Ovary (tissue), 10 donors: ENCODE measurements at places on chromosomes 3 and 15. TPM values are rescaled to one million over a fixed set of nuclear protein-coding genes. Genes with fewer than 3 reads are reported as not detected.
A peak's percentile ranks its signal among the peaks of the same experiment; 100 is the strongest.

DNA sequence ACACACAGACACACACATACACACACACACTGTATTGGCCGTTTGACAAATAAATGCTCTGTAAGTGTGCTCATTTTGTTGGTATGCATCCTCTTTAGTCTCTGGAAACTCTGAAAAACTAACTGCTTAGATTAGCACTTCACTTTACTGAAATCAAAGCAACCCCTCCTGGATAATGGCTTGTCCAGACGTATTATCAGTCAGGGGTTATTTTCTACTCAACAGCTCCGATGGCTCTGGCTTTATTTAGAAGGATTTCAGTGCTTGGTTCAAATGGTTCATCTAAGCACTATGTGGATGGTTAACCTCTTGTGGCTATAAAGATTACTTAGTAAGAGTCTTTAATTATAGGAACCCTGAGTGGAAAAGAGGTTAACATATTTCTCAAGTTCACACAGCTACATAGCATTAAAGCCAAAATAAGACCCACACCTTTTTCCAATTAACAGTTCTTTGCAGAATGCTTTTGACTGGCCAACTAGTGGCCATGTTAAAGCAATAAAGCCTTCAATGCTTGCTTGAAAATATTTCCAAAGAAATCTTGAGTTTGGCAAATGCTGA lies 516.1 kb upstream of the NAALADL2 start:
- no peak for DNase-seq

DNA sequence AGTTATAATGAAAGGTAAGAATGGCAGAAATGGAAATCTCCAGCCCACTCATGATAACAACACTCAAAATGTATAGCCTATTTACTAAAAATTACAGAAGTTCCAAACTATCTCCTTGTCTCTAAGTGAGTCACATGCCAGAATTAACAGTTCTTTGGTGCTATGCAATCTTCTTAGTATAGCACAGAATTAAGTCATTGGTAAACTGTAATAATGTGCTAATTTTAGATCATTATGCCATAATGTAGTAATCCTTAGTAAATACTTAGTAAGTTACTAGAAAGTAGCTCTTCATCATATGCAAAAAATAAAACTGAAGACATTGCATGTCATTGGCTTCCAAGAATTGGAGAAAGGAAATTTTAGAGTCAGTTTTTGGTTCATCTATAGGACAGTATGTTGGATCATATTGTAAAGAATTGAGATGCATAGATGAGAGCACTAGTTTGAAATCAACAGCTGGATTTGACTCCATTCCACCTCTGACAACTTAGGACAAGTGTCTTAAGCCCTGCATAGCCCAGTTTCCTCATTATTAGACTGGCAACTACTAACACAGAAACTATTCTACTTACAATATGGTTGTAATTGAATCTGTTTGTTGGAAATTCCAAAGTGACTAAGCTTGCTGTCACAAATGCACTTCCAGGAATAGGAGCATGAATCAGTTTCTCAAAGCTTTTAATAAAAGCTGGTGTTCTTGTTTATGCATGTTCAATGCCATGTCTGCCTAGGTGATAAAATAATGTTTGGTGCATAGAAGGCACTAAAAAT lies 40.1 kb upstream of the CD47 start:
- no peak for DNase-seq

DNA sequence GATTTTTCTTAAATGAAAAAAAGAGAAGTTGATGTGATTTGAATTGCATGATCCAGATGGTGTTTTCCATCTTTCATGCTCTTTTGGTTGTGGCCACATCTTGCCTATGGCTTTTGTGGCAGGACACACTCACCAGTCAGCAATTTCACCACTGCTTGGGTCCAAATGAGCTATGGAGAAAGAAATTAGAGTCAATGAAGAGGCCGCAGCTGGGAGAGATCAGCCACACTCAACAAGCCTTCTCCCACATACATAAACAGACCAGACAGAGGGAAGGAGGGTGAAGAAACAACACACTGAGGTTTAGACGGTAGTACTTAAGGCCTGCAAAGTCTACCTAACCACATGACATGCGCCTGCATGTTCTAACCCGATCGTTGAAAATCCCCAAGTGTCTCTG lies 110.7 kb upstream of the CDIN1 start:
- DNase-seq = no peak

DNA sequence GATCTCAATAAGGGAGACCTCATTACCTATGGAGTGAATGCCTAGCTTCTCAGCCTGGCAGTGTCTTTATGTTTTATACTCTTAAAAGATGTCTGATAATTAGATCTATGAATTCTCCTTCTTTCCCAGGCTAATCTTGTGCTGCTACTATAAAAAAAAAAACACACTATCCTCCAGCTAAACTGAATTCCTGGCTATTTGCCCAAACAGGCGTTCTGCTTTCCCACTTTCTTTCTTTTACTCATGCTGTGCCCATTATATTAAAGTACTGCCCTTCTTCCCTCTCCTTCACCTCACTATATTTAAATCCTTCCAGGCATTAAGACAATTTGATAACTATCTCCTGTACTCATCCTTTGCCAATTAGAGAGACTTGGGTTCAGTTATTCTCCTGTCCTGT lies 1134.9 kb downstream of the ROBO2 start:
- DNase-seq = no peak

GRCh38 chr3:56467108-56467507 lies 1.2 kb downstream of the ERC2 start:
- peak; percentile 80 for DNase-seq

DNA sequence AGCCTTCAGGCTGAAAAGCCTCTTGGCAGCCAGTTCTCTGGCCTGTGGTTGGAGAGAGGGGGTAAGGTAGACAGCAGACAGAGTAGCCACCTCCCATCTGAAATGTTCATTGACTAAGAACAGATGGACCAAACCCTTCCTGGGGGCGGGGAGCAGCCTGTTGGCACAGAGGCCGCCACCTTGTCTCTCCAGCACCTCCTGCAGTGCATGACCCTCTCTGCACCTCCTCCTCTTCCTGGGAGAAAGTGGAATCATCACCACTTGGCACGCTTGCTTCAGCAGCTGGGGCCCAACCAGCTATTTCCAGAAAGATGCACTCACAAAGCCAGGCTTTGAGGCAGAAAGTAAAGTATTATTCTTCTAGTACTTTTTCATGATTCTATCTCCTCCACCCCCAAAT lies 313.4 kb upstream of the CHRM5 start:
- no peak for DNase-seq

GRCh38 chr15:54017251-54017650 lies 39.0 kb downstream of the UNC13C start:
- no peak for DNase-seq

- DNase-seq = no peak
Measured at GRCh38 chr3:68880632-68881031, 51.7 kb downstream of the TAFA4 start.

PXYLP1 gene
- polyA plus RNA-seq = 17.5 TPM

- DNase-seq = no peak
Measured at GRCh38 chr3:174846055-174846454, 13.1 kb upstream of the NAALADL2 start.

DNA sequence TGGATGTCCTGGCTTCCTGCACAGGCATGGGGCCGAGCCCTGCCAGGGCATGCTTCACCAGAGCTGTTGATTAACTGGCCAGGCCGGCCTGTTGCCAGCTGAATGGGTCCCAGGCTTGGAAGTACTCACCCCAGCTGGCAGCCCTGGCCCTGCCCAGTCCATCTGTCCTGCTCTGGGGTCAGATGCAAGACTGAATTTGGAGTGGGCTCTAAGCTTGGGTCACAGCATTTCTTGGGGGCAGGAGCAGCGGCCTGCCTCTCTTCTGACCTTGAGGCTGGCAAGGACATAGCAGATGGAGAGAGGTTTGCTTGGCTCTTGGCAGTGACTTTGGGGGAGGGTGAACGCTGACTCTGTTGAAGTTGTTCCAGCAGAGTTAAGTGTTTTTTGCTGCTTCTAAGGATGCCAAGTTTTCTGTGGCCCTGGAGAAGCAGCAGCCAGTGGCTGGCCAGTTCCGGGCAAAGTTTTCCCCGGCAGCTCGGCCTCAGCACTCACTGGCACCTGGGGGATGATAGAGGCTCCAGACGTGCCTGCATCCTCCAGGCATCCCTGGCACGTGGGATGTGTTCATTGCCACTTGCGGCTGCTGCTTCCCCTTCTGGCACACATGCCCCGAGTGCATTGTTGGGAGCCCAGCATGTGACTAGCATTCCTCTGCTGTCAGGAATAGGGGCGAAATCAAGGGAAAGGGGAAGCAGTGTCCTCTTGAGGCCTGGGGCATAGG lies 22.9 kb downstream of the PDIA5 start:
- DNase-seq = peak; percentile 57

DNA sequence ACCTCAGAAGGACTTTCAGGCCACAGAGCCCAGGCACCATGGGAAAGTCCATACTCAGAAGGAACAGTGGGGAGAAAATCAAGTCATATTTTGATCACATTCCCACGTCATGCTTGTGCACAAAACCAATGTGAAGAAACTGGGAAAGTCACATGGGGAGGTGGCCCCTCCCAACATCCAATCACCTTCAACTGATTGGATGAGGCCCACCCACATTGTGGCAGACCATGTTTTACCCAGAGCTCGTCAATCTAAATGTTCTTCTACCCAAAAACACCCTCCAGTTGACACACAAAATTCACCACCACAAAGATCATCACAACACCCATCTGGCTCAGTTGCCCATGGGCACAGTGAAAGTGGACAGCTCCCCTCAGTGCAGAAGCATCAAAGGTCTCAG lies 248.2 kb upstream of the IGF1R start:
- DNase-seq = no peak

CCDC80 gene
- polyA plus RNA-seq = 539 TPM

DNA sequence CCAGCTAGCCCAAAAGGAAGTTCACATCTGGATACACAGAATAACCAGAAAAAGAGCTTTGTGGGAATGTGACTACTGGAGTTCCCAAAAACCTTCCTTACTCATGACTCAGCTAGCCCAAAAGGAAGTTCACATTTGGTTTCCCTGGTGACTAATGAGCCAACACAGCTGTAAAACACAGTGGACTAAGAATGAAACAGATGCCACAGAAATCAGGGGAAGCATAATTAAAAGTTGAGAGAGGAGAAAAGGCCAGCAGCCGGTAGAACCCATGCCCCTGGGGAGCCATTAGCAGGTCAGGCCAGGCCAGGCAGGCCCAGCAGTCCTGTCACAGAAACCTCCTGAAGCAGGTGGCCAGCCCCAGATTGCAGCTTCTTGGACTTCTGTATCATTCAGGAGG lies 130.3 kb downstream of the GHSR start:
- peak; percentile 55 for DNase-seq
